ENCODE measurements at places on chromosomes 3 and 15.
A peak's percentile ranks its signal among the peaks of the same experiment; 100 is the strongest.

- DNase-seq, result no peak
Observed at GRCh38 chr3:51243924-51244323, 141.2 kb upstream of the MANF start.

DNA sequence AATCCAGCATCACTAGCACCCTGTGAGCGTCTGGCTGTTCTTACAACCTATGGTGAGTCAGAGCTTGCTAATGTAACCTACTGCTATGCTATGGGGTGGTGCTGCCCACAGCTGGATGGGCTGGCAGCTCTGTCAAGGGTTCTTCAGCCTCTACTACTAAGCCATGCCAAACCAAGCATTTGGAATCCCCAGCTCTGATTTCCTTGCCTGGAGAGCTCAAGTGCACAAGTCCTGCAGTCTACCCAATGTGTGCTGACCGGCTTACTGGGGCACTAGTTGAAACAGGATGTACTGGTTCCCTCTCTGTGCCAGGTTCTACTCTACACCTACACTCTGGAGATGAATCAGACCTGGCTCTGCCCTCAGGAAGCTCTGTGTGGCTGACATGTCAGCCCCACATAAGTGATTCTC is 4.2 kb downstream of the TEX264 start:
- DNase-seq, result no peak

DNA sequence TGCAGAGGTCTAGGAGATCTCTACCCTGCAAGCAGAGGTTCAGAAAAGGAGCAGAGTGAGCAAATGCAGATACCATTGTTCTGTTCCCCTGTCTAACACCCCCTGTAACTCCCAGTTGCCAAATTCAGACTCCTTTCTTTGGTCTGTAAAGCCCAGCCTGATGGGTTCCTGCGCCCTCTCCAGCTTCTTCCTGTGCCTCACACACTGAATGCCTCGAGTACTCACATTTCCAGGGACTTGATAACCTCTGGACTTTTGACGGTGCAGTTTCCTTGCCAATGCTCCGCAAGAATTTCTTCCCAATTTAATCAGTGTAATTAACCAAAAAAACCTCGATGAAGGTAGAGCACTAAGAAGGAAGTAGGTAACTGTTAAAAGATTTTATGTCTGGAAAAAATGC is 19.3 kb downstream of the PDE8A start:
- no peak for DNase-seq

DNA sequence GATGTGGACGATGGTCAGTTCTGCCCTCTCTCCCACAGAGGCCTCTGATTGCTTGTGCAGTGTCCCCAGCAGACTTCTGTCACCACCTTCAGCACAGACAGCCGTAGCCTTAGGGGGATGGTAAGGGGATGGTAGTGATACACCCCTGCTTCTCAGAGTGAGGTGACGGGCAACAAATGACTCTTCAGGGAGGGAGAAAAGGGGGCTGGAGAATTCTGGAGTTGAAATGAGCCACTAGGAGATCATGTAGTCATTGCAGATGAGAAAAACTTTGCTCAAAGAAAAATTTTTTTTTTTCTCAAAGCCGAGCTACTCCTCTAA is 29.6 kb upstream of the TIMP4 start:
- no peak for DNase-seq

GRCh38 chr15:91950054-91950453 is 96.5 kb downstream of the SLCO3A1 start:
- no peak for DNase-seq

GRCh38 chr3:42063888-42064287 is 27.3 kb upstream of the TRAK1 start:
- DNase-seq, result no peak

- DNase-seq, result peak; percentile 22
Observed at GRCh38 chr15:57861034-57861638, 154.6 kb downstream of the POLR2M start.

- no peak for DNase-seq
Observed at GRCh38 chr3:184619369-184619768, 57.8 kb downstream of the EPHB3 start.

DNA sequence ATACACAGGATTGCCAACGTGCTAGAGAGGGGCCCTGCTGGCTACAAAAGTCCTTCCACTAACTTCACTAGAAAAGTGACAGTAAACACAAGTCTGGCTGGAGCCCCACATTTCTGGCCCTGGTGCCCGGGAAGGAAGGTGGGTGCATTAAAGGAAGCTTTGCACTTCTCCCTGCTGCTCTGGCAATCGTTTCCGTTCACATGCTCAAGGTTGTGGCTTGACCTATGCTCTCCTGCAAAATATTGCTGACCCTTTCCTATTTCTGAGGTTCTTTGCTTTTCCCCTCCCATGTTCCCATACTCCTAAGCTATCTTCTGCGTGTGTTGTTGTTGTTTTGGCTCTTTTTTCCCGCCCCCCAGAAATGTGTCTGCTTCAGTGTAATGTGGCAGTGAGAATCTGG is 9.1 kb upstream of the CCR3 start:
- no peak for DNase-seq

DNA sequence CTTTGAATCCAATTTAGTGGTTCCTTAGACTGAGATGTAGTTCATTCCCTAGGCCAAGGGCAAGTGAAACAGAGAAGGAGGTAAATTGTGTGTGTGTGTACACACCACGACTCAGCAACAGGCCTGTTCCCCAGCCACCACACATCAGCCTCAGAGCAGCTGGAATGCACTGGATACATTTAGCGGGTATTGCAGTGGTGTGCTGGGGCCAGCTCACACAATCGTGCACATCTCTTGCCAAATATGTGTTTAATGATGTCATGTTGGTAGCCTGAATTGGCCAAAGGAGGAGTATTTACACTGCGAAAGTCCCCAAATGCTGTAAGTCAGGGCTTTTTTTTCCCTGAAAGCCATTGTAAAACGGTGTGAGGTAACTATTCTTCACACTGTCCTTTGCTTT is 82.3 kb downstream of the RBPMS2 start:
- DNase-seq, result no peak

DNA sequence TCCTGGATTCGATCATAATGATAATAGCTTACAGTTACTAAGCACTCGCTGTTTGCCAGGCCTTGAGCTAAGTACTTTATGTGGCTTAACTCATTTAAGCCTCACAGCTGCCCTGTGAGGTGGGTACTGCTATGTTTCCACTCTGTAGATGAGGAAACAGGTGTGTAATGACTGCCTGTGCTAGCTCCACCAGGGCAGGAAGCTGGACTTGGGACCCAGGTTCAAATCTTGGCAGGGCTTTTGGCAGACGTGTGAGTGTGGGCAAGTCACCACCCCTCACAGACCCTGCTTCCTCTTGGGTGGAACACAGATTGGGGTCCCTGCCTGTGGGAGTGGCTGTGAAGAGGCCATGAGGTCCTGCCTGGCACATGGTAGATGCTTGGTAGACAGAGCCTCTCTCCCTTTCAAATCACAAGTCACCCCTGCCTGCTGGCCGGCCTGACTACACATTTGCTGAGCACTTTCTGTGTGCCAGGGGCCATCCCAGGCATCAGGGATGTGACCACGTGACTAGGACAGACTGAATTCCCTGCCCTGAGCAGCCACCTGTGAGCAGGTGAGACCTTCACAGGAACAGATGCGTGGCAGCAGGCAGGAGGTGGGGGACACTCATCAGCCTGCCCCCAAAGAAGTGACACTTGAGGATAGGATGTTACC is 3.7 kb downstream of the EFCC1 start:
- DNase-seq, result no peak

- no peak for DNase-seq
Observed at GRCh38 chr3:65078748-65079147, 390.9 kb upstream of the ADAMTS9 start.

All from NCI-H446 treated with DMSO at 0.1 percent for 48 hours (cell line).